Stimulated activated CD4-positive, alpha-beta T cell treated with anti-CD3 and anti-CD28 coated beads, Interleukin-15, amount 100 ng/mL, for 1 hour (primary cell): ENCODE measurements at places on chromosomes 1 and 21.

GRCh38 chr1:240462277-240462676 is 149.7 kb downstream of the GREM2 start:
- no peak for DNase-seq

DNA sequence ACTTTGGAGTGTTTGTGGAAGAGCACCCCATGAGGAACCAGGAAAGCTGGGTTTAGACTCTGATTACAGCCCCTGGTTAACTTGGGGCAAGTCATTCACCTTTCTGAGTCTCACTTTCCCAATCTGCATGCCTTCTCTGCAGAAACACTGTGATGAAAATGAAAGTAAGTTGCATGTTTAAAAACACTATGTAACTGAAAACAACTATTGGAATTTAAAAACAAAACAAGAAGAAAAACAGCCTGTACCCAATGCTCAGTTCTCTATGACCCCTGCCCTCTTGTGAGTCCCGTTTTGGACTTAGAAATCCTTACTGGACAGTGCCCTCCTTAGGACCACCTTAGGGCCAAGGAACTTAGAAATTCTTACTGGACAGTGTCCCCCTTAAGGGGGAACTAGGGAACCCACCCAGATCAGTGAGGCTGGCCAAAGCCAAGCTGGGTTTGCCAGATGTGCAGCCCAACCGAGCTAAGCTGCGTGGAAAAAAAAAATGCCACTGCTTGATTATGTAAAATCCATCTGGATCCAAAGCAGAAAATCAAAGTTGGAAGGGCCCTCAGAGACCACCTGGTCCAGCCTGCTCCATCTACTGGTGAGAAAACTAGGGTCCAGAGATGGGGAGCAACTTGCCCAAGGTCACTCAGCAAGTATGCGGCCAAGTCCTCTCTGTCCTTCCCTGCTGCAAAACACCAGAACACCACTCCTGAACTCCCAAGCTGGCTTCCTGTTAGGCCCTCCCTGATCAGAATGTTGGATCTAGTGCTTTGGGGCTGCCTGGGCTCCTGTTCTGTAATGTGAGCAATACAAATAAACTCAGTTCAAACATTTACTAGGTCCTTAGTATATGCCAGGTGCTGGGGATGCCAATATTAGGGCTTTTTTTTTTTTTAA is 77.7 kb downstream of the MRPL37 start:
- no peak for DNase-seq

DNA sequence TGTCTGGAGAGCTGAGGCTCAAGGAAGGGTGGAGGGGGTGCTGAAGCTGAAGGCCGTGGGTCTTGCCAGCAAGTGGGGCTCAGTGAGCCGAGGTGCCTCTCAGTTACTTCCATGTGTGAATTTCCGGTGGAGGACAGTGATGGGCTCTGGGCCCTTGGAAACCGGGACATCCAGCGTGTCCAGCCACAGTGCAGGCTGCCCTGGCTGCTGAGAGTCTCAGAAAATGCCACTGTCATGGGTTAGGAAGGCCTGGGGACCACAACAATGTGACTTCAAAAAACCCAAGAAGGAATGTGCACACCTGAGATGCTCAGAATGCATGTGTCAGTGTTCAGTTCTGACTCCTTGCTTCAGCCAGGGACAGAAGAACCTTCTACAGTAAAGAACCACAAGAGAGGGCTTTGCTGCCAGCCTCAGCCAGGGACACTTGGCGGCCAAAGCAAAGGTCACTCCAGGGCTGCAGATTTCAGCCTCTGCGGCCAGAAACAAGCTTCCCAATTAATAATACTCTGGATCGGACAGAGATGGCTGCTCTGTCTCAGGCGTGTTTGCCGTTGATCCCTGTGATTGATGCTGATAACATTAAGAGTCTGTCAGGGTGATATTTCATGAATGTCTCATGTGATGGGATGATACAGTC is 12.6 kb upstream of the LAMTOR5 start:
- no peak for DNase-seq

- DNase-seq: no peak
Measured at GRCh38 chr1:224168859-224169380, 14.1 kb upstream of the DEGS1 start.

DNA sequence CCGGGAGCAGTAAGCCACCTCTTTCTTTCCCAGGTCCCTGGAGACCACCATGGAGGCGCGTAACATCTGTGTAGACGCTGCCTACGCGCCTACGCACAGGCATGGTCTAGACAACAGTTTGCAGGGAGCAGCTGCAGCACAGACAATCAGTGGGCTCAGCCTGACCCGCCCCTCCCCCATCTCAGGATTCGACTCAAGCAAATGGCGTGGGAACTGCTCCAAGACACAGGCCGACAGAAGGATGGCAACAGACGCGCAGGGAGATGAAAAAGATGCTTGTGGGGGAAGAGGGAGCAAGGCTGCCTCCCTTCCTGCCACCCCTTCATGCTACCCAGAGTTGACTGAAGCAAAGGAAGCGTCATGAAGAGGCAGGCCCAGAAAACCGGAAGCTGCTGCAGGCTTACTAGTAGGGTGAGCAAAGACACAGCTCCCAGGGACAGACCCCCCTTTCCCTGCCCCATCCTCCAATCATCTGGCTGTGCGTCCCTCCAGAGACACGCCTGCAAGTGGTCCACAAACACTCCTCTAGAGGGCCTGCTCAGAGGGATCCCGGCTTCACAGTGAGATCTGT is 19.5 kb downstream of the STK40 start:
- DNase-seq: no peak

- peak; percentile 33 for DNase-seq
Measured at GRCh38 chr1:110210604-110211495, 736 bp downstream of the KCNC4 start.

DNA sequence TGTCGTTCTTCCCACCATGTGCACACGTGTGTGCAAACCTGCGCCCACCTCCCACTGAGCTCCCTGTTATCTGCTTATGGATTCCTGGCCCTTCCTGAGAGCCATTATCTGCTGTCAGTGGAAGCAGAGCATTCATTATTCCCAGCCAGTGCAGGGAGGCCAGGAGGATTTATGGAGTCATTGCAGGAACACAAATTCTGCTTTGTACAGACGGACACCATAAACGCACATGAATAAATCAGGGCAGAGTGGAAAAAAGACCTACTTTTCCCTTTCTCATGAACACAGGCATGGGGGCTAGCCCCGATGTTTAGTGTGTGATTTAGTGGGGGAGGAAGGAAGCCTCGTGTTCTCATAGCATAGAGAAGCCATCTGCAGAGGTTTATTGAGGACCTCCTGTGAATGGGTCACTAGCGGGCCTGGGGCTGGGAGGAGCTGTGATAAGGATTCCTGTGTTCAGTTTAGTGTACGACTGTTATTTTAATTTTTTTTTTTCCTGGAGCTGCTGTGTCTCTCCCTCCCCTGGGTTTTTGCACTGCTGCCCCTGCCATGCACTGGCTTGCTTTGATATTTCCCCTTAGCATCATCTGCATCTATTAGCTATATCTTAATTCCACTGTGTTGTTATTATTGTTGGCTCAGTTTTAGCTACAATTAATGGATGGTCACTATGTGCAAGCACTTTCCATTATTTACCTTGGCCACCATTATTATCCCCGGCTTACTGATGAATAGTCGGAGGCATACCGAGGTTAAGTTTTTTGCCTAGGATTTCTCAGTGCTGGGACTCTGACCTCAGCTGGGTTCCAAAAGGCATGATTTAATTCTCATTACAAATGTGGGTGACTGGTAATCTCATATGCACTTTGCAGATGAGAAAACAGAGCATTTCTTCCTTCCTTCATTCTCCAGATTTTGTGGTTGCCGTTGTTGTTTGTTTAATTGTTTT is 33.0 kb downstream of the HUNK start:
- no peak for DNase-seq

DNA sequence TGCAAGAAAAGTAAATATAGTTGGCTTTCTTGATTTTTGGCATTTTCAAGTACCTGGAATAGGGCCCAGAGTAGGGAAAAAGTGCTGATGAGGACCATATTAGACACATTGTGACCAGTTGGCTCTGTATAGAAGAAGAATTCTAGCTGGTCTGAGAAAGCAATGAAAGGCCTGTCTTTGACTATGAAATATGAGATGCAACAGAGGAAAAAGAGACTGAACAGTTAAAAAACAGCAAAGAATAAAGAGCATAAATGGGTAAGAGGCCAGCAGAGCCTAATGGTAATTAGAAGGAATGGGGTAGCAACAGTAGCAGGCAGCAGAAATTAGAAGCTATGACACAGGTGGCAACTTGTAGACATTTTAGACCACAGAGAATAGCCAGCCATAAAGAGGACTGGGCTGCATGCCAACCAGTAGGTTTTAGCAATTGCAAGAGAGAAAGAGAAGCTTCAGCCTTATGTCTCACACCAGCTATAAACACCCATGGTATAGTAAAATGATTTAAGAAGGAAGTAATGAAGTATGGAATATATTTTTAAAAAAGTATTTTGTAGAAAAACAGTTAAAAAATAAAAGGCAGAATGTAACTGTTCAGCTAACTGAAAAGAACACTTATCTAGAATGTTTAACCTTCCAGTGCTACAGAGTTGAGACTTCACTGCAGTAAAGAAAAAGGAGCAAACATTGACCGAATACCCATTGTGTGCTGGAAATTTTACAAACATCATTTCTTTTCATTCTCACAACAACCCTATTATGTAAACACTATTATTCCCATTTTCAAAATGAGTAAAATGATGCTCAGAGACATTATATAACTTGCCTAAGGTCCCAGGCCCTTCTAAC is 114.1 kb downstream of the LHX4 start:
- DNase-seq: no peak

DNA sequence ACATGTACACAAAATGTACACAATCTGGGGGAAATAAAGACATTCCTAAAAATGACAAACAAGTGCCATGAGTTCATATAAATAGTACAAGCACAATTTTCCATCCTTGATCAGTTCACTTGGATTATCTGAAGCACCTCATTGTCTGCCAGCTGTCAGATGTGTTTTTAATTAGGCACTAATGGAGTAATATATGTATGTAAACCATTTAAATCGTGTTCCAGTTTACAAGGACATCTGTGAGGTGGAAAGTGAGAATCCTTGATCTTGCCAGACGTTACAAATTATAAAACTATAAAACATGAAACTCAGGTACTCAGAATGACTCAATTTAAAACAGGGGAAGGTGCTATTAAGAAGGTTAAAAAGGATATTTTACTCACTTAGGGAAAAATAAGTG is 1312.2 kb downstream of the PLA2G4A start:
- no peak for DNase-seq

GRCh38 chr1:40820911-40821693 is 37.5 kb downstream of the KCNQ4 start:
- DNase-seq: no peak

- DNase-seq: no peak
Measured at GRCh38 chr1:212622906-212623305, 14.3 kb downstream of the ATF3 start.

DNA sequence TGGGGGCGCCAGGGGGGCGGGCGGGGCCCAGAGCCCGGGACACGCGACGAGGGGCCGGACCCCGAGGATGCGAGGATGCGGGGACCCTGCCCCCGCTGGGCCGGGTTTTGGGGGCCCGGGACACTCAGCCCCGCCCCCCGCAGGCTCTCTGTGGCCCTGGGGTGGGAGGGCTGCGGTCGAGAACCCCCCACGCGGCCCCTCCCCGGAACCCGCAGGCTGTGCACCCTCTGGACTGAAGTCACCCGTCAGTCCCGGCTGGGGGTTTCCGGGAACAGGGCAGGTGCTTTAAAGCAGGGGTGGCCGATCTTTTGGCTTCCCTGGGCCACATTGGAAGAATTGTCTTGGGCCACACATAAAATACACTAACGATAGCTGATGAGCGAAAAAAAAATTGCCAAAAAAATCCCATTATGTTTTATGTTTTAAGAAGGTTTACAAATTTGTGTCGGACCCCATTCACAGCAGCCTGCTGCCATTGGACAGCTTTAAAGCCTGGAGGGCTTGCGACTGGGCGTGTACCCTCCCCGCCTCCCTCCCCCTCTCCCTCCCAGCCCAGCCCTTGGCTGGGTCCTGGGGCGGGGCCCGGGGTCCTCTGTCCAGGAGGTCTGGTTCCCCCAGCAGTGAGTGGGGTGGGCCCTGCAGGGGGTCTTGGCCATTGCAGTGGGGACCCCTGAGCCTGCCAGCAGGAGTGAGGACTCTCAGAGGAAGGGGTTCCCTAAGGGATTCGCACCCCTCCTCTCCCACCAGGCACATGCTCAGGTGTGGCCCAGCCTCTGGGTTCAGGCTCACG is 21.6 kb upstream of the C1orf159 start:
- peak; percentile 64 for DNase-seq

GRCh38 chr21:45177039-45177438 is 102.7 kb downstream of the ADARB1 start:
- DNase-seq: no peak

- no peak for DNase-seq
Measured at GRCh38 chr1:152646656-152647055, 16.5 kb upstream of the LCE2D start.

GRCh38 chr1:171717062-171717718 is 24.7 kb downstream of the VAMP4 start:
- DNase-seq: no peak

- no peak for DNase-seq
Measured at GRCh38 chr21:24217151-24217550, 1390.1 kb downstream of the MRPL39 start.

GRCh38 chr1:2148691-2149090 is 45.9 kb downstream of the FAAP20 start:
- DNase-seq: no peak

DNA sequence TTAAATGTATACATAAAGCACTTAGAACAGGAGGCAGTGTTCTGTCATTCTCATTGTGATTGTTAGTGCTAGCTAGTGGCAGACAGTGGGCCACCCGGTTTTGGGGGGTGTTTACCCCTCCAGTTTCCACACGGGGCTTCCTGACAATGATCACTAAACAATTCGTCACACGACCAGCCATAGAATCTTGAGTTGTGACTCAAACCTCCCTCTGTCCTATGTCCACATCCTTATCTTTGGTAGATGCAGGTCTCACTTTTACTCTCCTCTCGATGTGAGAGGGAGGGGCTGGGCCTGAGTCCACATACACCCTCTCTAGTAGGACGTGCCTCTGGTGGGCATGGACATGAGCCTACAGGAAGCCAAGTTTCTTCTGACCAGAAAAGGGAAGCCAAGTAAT is 92.6 kb upstream of the SSX2IP start:
- DNase-seq: no peak

DNA sequence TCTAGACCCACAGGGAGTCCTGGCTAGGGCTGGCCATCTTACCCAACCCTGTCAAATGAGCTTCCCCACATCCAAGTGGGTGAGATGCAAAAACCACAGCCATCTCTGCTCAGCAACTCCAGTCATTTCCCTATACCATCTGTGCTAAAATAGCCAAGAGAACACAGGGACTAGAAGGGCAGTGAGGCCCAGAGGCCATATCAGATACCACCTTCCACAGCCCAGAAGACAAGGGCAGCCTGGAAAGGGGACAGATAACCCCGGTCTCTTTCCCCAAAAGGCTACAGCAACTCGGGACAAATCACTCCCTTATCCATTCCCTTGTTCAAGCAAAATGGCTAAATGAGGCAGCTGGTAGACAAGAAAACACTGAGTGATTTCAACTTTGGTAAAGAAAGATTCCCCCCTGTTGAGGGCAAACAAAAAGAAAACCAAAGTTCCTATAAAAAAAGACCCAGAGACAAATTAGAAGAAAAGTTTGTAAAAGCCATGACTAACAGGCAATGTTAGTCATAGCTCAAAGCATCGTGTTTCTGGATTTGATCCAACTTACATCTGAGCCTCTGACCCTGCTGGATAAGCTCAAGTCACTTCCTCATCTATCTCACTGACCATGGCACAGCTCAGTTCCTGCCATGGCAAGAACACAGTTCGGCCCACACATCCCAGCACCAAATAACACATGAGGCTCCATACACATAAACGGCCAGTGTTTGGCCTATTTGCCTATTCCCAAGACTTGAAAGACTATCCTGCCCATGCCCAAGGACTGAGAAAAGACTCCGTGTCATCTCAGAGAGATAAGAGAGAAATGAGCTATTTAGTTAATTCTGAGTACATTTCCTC is 3.1 kb downstream of the LAMB3 start:
- no peak for DNase-seq

- DNase-seq: no peak
Measured at GRCh38 chr21:28993293-28993629, 584 bp upstream of the LTN1 start.
